ENCODE measurements at places on chromosomes 3 and 15. TPM values are rescaled to one million over a fixed set of nuclear protein-coding genes. Genes with fewer than 3 reads are reported as not detected.
A peak's percentile ranks its signal among the peaks of the same experiment; 100 is the strongest.

- no peak for DNase-seq
Measured at GRCh38 chr3:9260305-9260704, 10.9 kb upstream of the SRGAP3 start.

- no peak for DNase-seq
Measured at GRCh38 chr3:85170646-85171045, 211.9 kb downstream of the CADM2 start.

DNA sequence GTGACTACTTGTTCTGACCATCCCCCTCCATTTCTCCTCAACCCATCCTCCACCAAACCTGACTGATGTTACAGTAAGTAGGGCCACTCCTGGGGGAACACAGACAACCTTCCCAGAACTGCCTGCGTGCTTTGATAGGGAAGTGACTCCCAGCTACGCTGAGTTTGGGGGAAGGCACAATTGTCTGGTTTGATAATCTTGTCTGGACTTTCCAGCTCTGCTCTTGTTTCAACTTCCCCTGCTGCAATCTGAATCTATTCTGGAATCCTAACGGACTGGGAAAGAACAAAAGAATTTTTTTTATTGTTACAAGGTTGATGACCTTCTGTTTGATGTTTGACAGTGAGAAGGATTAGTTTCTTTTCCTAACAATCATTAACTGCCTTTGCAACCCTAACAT is 895.6 kb downstream of the ROBO1 start:
- DNase-seq, result peak; percentile 17

TRH gene
- total RNA-seq, result not detected

- DNase-seq, result no peak
Measured at GRCh38 chr15:57167821-57168395, 208.4 kb upstream of the CGNL1 start.

DNA sequence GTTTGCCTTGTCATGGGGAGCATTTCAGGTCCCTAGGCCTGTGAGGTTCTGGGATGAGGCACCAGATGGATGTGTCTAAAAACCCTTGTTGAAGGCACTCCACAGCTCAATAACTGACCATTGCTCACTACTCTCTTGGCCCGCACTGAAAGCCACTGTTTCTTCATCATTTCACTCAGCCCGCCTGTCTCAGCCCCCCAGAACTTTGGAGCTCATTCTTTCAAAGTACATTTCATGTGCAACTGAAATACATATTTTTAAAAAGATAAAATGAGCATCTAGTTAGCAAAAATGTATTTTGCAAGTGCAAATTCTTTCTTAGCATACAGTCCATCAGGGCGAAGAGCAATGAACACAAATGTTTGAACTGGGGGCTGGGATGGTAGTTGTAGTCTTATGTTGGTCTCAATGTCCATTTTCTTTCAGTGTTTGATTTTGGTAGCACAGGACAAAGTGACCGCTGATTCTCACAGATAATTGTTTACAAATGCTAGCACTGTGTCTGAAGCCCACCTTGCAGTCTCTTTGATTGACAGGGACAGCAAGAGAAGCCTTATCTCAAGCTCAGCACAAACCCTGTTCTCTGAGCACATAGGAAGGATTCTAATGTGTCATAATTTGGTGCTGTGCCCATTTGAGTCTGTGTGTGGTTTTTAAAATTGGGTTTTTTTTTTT is 19.6 kb downstream of the HEMK1 start:
- no peak for DNase-seq

- DNase-seq, result no peak
Measured at GRCh38 chr15:27670486-27671209, 428.5 kb downstream of the OCA2 start.

DNA sequence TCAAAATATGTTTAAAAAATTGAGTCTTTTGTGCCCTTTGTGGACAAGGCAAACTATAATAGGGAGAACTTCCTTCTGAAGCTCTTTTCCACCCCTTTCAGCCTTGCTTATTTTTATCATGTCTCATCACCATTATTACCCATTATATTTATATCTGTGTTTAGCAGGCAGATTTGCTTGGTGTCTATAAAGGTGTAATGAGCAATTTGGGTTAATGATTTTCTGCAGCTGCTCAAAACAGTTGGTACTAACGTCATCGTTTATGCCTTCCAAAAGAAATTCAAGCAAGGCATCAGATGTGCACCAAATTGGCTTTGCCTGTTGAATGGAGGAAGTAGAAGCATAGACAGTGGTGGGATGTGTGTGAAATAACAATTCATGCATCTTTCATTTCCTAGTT is 483.7 kb upstream of the SGO1 start:
- DNase-seq, result no peak

DNA sequence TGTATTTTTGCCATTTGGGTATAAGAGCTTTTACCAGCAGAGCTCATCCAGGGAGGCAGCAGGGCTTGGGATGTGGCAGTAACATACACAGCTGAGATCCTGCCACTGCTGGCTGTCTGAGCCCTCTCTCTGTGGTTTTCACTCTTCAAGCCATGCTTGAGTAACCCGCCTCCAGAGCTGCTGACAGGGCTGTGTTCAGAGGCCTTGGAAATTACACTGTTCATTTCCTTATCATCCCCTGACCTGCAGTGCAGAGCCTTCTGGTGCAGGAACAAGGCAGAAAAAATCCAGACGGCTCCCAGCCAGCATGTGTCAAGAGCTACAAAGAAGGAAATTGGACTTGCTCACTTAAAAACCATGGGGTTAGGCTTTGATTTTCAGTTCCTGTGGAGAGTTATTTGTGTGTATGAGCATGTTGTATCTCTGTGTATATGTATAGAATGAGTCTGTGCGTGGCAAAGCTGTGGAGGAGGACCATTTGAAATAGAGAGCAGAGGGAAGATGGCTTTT is 47.0 kb downstream of the ZNF609 start:
- peak; percentile 65 for DNase-seq

GRCh38 chr3:14177580-14178246 is 688 bp downstream of the XPC start:
- no peak for DNase-seq

- DNase-seq, result no peak
Measured at GRCh38 chr15:90325726-90326125, 26.4 kb upstream of the ZNF774 start.

APPL1 gene
- 55.8 TPM for total RNA-seq

DNA sequence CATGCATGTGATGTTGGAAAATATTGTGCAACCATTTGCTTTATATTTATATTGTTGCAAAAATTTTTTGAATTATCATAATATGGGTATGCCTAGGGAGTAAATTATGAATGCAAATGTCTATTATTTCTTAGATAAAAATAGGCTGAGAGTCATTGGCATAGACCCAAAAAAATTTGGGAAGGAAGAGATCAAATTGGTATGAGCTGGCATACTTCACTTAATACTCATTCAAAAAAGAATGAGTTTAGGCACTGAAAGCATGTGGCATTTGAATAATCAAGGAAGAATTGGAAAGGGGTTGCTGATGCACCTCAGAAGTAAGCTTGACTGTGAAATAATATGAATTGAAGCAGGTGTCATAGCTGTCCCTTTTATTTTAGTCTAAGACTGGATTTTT is 764.0 kb upstream of the DPPA4 start:
- DNase-seq, result no peak

POMGNT2 gene
- 6.5 TPM for total RNA-seq

Data from pulmonary artery endothelial cell (primary cell).